ENCODE measurements at places on chromosomes 12 and 14.

DNA sequence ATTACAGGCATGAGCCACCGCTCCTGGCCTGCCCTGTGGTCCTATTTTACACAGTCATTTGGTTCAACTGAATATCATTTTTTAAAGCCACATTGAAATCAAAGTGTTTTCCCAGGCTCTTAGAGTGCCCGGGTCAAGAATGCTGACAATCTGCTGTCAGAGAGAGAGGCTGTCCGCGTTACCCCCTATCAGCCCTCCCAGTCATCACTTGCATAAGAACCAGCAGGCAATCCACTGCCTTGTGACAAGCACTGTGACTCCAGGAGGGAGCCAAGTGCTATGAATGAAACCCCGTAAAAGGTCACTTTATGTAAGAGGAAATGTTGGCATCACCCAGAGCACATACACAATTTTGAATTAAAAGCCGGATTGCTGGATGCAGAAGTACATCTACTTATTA lies 13.5 kb downstream of the PHLDA1 start:
- DNase-seq = no peak

- no peak for DNase-seq
Observed at GRCh38 chr12:121697093-121697698, 15.4 kb upstream of the TMEM120B start.

- no peak for DNase-seq
Observed at GRCh38 chr12:59708064-59708463, 112.2 kb downstream of the SLC16A7 start.

DNA sequence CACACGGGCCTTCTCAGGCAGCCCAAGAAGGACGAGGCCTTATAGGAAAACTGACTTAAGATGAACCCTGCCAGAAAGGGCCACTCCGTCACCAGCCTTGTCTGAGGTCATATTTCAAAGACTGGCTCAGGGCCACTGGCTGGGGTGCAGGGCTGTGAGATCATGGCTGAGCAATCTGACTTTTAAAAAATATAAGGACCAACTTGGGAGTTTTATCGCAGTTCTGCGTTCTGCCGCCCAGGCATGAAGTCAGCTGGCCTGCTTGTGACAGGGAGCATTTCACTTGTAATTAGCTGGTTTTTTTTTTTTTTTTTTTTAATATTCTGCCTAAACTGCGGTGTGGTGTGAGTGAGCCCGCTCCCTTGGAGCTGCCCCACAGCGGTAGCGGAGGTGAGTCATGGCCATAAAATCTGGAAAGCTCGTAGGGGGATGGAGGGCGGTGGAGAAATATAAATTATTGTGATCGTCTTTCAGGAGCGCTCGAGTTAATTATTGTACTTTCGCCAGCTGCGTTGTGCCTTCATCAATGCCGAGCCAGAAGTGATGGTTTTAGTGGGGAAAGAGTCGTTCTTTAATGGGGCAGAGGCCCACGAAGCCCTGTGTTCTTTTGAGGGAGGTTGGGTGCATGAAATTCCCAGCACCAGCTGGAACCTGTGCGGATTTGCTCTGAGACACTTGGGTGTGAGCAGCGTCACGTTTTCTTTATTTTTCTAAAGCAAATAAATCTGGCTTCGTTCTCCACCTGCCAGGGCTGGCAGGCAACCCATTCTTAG lies 231.9 kb downstream of the C12orf75 start:
- no peak for DNase-seq

- DNase-seq = no peak
Observed at GRCh38 chr14:72565149-72565559, 328.7 kb downstream of the DPF3 start.

DNA sequence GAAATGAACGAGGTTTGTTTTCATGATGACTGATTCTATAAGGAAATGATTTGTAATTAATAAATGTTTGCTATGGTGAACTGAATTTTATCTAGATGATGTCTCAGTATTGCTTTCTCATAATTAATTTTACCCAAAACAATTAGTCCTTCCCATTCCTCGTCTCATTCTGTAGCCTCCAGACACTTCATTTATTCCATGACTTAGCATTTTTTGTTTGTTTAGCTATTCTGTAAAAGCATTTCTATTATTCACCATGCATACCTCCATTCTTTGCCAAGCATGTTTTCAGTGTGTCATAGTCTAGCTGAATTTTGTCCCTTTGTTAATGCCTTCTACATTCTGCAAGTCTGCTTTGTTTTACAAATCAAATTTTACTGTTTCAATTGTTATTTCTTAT lies 137.4 kb upstream of the RPL10L start:
- DNase-seq = no peak

- DNase-seq = no peak
Observed at GRCh38 chr12:69331909-69332684, 16.1 kb upstream of the LYZ start.

GRCh38 chr14:26775765-26776563 lies 178.1 kb upstream of the NOVA1 start:
- no peak for DNase-seq

DNA sequence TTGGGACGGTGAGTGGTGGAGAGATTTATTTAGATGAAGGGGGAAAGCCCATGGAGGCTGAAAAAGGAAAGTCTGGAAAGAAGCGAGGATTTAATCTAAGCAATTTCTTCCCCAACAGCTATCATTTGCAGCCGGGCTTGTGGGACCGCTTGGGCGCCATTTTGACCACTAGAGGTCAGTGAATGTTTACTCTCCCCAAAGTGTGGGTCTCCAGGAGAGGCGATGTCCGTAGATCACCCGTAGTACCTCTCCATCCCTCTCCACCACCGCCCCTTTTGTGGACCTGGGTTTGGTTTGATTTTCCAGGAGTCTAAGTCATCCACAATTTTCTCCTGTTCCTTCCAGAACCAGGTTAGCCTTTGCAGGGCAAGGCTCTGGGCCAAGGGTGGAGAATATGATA lies 91.2 kb upstream of the PARP11 start:
- no peak for DNase-seq

GRCh38 chr14:94345344-94346064 lies 22.4 kb upstream of the SERPINA6 start:
- no peak for DNase-seq

GRCh38 chr14:66228267-66228970 lies 257.8 kb upstream of the CCDC196 start:
- no peak for DNase-seq

DNA sequence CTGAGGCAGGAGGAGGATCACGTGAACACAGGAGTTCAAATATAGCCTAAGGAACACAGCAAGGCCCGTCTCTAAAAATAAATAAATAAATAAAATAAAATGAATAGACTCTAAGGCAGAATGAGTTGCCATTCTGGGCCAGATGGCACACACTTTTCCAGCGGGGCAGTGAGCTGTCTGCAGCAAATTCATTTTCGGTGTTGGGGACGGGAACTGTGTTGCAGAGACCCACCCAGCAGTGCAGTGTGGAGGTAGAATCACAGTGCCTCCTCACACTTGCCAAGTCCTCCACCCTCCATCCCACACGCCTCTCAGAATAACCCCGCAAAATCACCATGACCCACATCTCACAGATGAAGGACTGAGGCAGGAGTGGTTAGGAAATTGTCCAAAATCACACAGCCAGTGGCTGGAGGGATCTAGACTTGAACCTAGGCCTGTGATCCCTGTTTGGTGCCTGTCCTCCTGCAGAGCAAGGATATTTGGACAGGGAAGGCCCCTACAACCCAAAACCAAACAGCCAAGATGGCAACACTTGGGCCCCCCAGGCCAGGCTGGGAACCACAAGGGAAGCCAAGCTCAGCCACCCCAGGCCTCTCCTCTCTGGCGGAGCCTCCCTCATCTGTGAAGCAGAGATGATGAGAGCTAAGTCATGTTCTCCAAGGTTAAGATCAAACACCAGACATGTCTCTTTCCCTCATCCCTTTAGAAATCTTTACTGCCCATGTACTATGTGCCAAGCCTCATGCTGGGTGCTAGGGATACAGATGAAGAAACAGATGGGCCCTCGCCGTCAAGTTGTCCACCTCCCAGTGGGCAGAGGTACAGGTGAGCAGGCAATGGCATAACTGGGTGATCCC lies 152.7 kb downstream of the DPF3 start:
- DNase-seq = no peak

DNA sequence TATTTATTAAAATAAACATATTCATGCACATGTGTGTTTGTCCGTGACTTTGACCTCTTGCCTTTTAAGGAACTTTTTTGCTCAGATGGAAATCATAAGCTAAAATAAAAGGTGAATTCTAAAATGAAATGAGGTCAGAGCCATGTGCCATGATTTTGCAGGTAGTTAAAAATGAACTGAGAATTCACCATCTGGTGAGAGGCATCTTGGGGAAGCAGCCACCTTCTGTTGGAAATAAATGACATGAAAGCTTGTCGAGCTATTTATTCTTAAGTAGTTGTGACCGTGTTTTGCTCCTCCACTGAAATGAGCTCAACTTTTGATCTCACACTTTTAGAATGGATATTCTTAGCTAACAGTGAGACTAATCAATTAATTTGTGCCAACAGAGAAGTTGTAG lies 56.8 kb upstream of the CNOT2 start:
- no peak for DNase-seq

- no peak for DNase-seq
Observed at GRCh38 chr14:105880616-105881015, 354.2 kb downstream of the TMEM121 start.

DNA sequence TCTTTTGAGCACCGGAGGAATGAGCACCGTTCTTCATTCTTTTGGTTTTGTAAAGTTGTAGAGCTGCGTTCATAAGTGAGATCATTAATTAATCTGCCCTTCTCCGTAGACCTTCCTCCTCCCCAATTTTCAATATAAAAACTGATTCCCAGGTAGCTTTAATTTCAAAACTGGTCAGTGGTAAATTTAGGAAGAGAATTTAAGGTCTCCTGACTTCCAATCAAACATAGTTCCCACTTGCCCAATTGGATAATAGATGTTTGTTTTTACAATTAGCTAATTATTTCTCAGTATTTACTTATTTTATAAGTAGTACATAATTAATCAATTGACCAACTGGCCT lies 27.2 kb upstream of the YBX3 start:
- no peak for DNase-seq

DNA sequence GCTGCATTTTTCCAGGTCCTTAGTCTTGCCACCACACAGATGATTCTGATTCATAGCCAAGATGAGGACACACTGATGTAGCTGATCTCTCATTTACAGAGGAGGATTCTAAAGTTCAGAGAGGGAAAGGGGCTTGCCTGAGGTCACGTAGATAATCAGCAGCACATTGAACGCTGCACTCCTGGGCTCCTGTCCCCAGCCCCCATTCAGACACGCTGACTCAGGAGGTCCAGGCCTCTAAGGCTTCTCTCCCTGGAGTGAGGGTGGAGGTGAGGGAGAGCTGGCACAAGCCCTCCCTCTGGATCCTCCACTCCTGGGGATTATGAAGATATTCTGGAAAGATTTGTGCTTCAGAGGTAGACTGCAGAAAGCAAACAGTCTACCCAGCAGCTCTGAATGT lies 10.3 kb downstream of the NFATC4 start:
- DNase-seq = no peak

- no peak for DNase-seq
Observed at GRCh38 chr14:72755766-72756165, 138.1 kb downstream of the DPF3 start.

DNA sequence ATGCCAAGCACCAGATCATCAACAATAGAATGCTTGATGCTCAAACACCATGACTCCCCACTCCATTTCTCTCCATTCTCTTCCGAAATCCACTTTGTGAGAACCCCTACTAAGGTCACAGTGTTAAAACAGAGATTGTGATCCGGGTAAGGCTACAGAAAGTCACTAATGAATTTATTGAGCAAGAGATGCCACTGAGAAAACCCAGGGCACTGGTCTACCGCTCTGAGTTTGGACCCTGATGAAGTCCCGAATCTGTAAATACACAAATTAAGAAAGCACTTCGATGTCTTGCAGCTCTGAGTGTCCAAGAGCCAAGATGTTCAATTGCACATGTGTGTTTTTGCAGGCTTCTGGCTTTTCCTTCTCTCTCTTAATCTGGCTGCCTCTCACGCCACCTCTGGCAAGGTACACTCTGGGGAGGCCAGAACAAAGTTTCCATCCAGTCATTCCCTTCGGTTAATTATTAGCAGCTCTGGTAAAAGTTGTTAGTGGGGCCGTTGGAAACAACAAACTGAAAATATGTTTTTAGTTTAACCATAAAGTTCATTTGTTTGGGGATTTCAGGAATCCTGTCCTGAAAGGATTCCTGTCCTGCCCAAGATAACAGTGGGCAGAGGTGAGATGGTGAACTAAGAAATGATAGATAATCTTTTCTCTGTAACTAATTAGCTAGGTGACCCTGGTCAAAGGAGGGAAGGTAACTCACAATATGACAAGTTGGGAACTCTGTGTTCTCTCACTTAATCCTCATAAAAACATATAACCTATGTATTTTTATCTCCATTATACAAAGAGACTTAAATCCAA lies 75.4 kb downstream of the BTG1 start:
- DNase-seq = no peak

DNA sequence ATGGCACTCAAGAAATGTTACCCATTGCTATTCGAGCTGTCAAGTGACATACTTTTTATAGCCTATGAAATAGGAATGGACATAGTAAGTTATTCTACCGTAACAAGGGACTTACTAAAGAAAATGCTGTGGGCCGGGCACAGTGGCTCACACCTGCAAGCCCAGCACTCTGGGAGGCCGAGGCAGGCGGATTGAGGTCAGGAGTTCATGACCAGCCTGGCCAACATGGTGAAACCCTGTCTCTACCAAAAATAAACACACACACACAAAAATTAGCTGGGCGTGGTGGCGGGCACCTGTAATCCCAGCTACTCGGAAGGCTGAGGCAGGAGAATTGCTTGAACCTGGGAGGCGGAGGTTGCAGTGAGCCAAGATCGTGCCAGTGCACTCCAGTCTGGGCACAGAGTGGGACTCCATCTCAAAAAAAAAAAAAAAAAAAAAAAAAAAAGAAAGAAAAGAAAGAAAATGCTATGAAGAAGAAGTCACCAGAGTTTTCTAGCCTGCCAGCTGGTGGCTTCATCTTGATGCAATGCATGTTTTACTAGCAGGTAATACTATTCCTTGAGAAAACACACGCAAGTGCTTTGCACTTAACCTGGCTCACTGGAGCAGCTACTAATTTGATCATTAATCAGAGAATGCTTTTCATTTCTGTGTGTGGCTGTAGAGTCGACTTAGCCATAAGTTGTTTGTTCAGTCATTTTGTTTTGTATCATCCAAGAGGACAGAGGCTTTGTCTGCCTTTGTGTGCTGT lies 166.7 kb upstream of the MYL2 start:
- no peak for DNase-seq

DNA sequence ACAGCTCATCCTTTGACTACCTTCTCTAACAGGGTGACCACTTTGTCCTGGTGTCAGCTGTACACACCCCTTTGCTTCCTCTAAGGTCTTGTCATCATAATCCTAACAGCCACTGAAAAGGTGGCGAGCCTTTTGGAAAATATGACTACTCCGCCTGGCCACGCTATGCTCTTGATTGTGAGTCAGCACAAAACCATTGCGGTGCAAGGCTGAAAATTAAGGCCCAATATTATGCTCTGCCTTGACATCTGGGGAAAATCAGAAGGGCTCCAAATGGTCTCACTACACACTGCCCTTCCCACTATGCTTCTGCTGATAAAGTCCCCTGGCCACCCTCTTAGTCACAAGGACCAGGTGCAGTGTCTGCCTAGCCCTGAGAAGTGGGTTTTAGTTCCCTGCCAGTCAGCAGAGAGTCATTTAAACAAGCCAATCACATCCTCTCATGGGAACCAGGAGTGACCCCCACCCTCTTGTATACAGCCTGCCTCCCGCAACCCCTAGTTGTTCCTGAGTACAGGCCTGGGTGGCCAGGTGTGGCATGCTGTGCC lies 34.3 kb downstream of the FGD6 start:
- no peak for DNase-seq

GRCh38 chr12:70260646-70261045 lies 17.4 kb downstream of the CNOT2 start:
- no peak for DNase-seq

Data from activated effector memory CD4-positive, alpha-beta T cell treated with anti-CD3 and anti-CD28 coated beads, Interleukin-2, amount 50 U/mL, for 16 hours (primary cell).